Transverse colon (tissue), 4 donors: ENCODE measurements at places on chromosomes 16 and 17. TPM values are rescaled to one million over a fixed set of nuclear protein-coding genes. Genes with fewer than 3 reads are reported as not detected.

GRCh38 chr17:20267459-20267842, 199.9 kb downstream of the LGALS9B start:
- H3K27me3 ChIP-seq = no peaks in the 10 kb centered on the region
- H3K27ac ChIP-seq = no peak overlapping the region
- H3K36me3 ChIP-seq = no peaks in the 10 kb centered on the region
- no peaks in the 10 kb centered on the region for H3K4me1 ChIP-seq
- H3K4me3 ChIP-seq = no peak overlapping the region

- no peak for DNase-seq
- H3K4me3 ChIP-seq = no peak overlapping the region
- H3K27ac ChIP-seq = no peak overlapping the region
These were observed 2.4 kb upstream of the SLC47A2 start for GRCh38 chr17:19718613-19719354.

- H3K4me3 ChIP-seq = no peak overlapping the region
- H3K4me1 ChIP-seq = peaks cover 51% of the 10 kb centered on the region
- H3K36me3 ChIP-seq = peaks cover 2% of the 10 kb centered on the region
- DNase-seq = no peak
- H3K27me3 ChIP-seq = no peaks in the 10 kb centered on the region
These were observed 121.6 kb downstream of the SMG6 start for GRCh38 chr17:2181897-2182448.

Gene SDK2
- 2.6 TPM for total RNA-seq
